Thymus (tissue), 14 donors: ENCODE measurements at places on chromosomes 1 and 21. TPM values are rescaled to one million over a fixed set of nuclear protein-coding genes. Genes with fewer than 3 reads are reported as not detected.

DNA sequence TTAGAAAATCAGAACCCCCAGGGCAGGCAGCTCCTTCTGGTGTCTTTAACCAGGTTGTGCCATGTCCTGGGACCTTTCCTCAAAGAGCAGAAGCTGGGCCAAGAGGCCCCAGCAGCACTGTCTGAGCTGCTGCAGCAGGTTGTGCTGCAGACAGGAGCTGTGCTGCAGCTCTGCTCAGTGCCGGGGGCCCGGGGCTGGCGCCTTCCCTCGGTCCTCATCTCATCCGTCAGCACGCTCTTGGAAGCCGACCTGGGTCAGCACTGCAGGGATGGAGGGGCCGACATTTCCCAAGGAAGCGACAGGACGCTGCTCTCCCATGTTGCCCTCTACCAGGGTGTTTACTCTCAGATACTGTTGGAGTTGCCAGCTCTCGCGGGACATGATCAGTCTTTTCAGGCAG, 11.7 kb downstream of the URB2 start:
- no peak overlapping the region for H3K27ac ChIP-seq
- no peaks in the 10 kb centered on the region for H3K27me3 ChIP-seq
- DNase-seq, result no peak

- DNase-seq, result no peak
- no peak overlapping the region for H3K4me3 ChIP-seq
- peaks cover 2% of the 10 kb centered on the region for H3K4me1 ChIP-seq
- no peak overlapping the region for H3K27ac ChIP-seq
- no peaks in the 10 kb centered on the region for H3K36me3 ChIP-seq
- H3K27me3 ChIP-seq, result peaks cover 42% of the 10 kb centered on the region
These were observed 37.5 kb downstream of the KCNQ4 start for GRCh38 chr1:40820911-40821693.

DNA sequence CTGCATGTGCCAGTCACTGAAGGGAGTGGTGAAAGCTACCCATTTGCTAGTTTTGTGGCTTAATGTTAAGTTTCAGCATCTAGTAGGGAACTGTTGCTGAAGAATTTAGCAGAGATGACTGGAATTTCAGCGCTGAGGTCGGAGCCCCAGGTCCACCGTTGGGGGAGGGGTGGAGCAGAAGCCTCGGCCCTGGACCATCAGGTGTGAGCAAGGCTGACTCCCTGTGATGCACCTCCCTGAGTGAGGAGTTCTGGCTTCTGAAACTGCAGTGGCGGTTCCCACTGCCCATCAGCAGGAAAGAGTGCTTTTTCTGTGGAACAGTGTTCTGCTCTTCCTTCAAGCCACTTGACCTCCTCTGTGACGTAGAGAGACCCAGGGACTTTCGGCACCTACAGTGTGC, 1.3 kb downstream of the NOS1AP start:
- H3K36me3 ChIP-seq, result no peaks in the 10 kb centered on the region
- no peak for DNase-seq
- no peak overlapping the region for H3K27ac ChIP-seq

DNA sequence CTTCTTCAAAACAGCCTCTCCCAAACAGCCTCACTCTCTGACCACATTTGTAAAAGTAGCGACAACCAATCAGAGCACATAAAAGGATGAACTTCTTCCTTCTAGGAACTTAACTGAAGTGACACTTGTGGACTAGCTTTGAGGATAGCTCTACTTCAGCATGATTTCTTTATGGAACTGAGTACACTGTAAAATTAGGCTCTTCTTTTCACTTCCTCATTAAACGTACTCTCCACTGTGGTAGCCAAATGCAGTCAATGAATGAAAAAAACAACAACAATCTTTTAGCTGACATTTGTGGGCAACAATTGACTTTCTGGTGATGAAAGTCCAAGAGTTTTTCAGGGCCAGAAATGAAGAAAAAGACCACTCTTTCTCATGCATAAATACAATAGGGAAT, 9.6 kb downstream of the LRRC53 start:
- no peak overlapping the region for H3K4me3 ChIP-seq
- no peaks in the 10 kb centered on the region for H3K4me1 ChIP-seq
- no peak for DNase-seq
- no peaks in the 10 kb centered on the region for H3K36me3 ChIP-seq
- no peak overlapping the region for H3K27ac ChIP-seq

DNA sequence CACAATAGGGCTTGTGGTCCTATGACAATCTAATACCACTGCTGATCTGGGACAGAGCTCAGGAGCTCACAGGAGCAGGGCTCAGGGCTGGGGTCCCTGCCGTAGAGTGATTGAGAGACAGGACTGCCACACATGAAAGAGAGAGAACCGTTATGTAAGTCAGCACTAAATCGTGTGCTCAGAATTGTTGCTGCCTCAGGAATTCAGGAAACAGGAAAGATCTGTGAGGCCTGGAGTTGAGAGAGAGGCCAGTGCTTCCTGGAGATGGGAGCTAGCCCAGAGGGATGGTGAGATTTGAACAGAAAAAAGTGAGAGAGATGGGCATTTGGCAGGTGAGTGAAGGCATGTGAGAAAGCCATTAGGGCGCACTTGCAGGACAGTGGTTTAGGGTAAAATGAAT, 17.5 kb upstream of the ACBD6 start:
- no peaks in the 10 kb centered on the region for H3K36me3 ChIP-seq
- H3K4me3 ChIP-seq, result no peak overlapping the region
- H3K27ac ChIP-seq, result no peak overlapping the region
- H3K4me1 ChIP-seq, result no peaks in the 10 kb centered on the region
- no peaks in the 10 kb centered on the region for H3K27me3 ChIP-seq

DNA sequence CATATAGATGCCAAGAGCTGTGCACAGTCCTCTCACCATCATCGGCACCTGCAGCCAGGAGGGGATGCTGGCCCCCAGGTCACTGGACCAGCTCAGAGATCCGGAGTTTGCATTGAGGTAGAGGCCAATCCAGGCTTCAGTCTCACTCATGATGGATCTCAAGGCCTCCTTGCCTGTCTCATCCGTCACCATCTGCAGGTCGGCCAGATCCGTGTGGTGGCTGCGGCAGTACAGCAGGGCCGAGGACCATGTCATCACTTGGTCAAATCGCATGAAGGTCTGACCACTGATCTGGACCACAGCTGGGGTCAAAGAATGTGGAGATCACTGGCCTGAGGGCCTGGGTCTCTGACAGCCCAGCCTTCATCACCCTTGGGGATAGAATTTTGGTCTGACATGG, 6.6 kb downstream of the CLEC20A start:
- no peaks in the 10 kb centered on the region for H3K36me3 ChIP-seq
- H3K27ac ChIP-seq, result no peak overlapping the region
- H3K4me3 ChIP-seq, result no peak overlapping the region
- DNase-seq, result no peak
- H3K4me1 ChIP-seq, result peaks cover 3% of the 10 kb centered on the region

- H3K27me3 ChIP-seq, result no peaks in the 10 kb centered on the region
- H3K4me1 ChIP-seq, result peaks cover 45% of the 10 kb centered on the region
- H3K27ac ChIP-seq, result no peak overlapping the region
- H3K4me3 ChIP-seq, result no peak overlapping the region
These were observed 58.3 kb upstream of the LYST start for GRCh38 chr1:235925016-235925415.

- DNase-seq, result no peak
- H3K36me3 ChIP-seq, result no peaks in the 10 kb centered on the region
- no peaks in the 10 kb centered on the region for H3K4me1 ChIP-seq
- H3K4me3 ChIP-seq, result no peak overlapping the region
- peaks cover 3% of the 10 kb centered on the region for H3K27me3 ChIP-seq
These were observed 14.2 kb upstream of the MYOM3 start for GRCh38 chr1:24126018-24126671.

GRCh38 chr1:158126425-158126824, 54.3 kb upstream of the CD1D start:
- no peaks in the 10 kb centered on the region for H3K36me3 ChIP-seq
- peak overlapping the region; percentile 51 for H3K27ac ChIP-seq
- H3K4me1 ChIP-seq, result peaks cover 16% of the 10 kb centered on the region
- H3K4me3 ChIP-seq, result no peak overlapping the region
- DNase-seq, result no peak

- H3K4me1 ChIP-seq, result no peaks in the 10 kb centered on the region
- H3K36me3 ChIP-seq, result no peaks in the 10 kb centered on the region
- H3K4me3 ChIP-seq, result no peak overlapping the region
- no peaks in the 10 kb centered on the region for H3K27me3 ChIP-seq
- DNase-seq, result no peak
- H3K27ac ChIP-seq, result no peak overlapping the region
These were observed 67.8 kb upstream of the POU3F1 start for GRCh38 chr1:38114241-38115026.

DNA sequence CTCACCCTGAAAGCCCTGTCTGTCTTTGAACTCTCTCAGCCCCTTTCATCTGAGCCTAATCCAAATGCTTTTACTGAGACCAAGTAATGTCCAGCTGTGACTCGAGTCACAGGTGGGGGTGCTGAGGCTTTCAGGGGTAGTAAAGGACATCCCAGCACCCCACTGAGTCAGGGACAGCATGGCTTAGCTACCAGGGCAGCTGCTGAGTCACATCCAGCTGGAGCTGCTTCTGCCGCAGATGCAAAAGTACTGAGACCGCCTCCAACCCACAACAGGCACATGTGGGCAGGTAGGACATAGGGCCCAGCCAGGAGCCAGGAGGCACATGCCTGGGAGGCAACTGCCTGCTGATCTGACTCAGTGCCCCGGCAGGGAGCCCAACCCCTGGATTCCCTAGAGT, 6.7 kb upstream of the VSIG8 start:
- DNase-seq, result no peak
- no peaks in the 10 kb centered on the region for H3K27me3 ChIP-seq
- peaks cover 34% of the 10 kb centered on the region for H3K4me1 ChIP-seq
- H3K36me3 ChIP-seq, result no peaks in the 10 kb centered on the region
- H3K4me3 ChIP-seq, result no peak overlapping the region

Gene ARHGEF16
- polyA plus RNA-seq, result 2.3 TPM

Gene FALEC
- polyA plus RNA-seq, result 0.16 TPM

Gene DEPDC1
- polyA plus RNA-seq, result 1.9 TPM

Gene PTTG1IP
- 138 TPM for polyA plus RNA-seq
